Muscle of arm (tissue), 14 donors: ENCODE measurements at places on chromosomes 6 and 20.
A peak's percentile ranks its signal among the peaks of the same experiment; 100 is the strongest.

GRCh38 chr20:4322499-4322898 lies 307.1 kb upstream of the RNF24 start:
- DNase-seq, result no peak

DNA sequence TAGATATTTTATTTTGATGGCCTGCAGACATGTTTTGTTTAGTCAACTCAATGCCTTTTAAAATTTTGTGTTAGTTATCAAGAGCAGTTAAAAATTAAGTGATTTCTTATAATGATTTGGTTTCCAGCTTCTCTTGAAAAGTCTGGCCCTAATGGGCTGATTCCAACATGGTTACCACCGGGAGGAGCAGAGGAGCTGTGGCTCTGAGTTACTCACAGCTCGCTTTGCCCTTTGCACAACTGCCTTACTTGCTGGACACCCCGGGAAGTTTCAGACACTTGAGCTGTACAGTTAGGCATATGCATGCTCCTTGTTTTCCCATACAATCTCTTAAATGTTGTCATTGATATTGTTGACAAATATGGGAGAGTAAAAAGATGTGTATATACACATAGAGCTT lies 173.1 kb upstream of the MMS22L start:
- DNase-seq, result no peak

- DNase-seq, result peak; percentile 66
Measured at GRCh38 chr6:46510651-46511050, 19.4 kb upstream of the RCAN2 start.

- no peak for DNase-seq
Measured at GRCh38 chr6:108958900-108959770, 110.9 kb downstream of the ARMC2 start.

DNA sequence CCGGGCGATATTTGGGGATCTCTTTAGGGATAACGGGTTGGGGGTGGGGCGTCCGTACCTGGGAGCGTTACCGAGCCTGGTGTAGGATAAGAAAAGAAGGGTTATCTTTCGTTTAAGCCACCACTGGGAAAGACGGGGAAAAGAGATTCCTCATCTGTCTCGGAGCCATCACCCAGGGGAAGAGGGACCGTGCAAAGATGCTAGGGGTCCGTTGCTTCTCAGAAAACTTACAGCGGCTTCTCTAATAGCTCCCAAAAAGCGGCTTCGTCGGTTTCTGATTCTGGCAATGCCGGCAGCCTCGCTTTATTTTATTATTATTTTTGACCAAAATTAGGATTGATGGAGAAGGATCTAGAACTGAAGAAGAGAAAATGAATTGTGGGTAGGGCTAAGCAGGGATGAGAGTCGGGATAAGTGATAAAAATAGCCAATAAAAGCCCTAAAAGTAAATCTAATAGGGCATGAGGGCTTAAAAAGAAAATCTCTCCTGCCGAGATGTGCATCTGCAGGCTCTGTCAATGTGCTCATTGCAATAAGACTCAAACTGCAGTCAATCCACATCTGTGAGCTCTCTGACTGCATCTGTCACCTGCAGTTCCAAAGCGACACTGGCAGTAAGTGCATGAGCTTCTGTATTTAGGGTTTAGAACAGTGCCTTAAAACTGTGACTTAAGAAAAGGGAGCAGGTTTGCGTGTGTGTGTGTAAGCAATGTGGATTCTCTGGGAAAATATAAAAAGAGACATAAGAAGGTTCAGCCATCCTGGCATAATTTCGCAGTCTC lies 801 bp downstream of the TBPL1 start:
- DNase-seq, result no peak

GRCh38 chr6:148803979-148804378 lies 57.1 kb downstream of the UST start:
- no peak for DNase-seq

DNA sequence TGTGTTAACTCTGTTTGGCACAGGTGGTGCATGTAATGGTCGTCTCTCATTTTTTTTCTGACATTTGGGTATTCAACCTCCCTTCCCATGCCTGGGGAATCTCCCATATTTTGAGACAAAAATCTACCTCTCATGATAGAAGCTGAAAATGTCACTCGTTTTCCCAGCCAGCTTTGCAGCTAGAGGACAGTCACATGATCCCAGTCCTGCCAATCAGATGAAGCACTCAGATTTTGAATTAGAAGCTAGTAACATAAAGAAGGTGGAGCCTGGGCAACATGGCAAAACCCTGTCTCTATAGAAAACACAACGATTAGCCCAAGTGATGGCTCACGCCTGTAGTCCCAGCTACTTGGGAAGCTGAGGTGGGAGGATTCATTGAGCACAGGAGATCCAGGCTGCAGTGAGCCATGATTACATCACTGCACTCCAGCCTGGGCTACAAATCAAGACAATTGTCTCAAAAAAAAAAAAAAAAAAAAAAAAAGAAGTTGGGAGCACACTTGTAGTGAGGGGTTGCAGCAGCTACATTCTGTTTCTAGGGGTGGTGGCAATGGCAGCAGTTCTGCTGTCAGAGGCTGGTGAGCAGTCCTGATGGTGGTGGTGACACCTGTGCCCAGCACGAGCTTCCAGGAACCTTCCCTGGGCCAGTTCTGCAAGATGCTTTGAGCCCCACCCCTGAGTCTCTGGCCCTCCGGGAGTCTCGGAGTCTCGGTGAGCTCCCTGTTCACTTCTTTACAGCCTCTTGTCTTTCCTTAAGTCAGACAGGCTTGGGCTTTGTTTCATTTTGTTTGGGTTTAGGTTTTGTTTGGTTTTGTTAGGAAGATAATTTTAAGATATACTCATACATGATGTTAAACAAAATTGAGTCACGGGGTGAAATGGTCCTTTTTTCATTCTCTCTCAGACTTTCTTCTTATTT lies 94.1 kb upstream of the KCNG1 start:
- no peak for DNase-seq

DNA sequence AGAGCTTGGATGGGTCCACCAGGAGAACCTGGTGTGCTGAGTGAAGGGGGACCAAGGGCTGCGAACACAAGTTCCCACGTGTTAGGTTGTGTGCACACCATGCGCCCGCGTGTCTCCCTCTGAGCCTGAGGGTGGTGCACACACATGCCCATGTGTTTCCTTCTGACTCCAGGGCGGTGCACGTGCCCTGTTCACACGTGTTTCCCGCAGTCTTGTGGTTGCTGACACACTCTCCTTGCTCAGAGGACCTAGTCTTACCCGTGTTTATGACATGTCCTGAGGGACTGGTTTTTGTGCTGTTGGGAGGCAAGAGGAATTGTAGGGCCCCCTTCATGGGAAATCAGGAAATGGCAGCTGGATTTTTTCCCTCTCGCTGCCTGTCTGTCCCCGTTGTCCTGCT lies 36.3 kb upstream of the PCMTD2 start:
- DNase-seq, result no peak

DNA sequence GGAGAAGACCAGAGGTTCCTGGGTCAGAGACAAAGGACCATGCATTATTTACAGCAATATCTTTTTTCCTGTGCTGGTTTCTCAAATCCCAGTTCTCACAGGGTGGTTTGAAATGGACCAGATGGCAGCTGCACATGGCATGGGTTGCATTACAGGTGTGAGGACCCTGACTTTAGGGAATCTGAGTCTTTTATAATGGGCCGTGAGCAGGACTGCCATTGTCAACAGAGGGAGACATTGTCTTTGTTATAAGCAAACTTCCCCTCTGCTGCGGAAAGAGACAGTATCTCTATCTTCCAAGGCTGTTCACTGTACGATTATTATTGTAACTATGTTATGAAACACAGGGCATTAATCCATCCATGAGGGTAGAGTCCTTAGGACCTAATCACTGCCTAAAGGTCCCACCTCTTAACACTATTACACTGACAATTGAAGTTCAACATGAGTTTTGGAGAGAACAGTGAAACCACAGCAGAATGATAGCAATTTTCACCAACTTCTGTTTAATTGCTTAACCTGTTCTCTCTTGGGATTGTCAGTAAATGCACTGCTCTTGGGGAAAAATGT lies 156.1 kb upstream of the AGPAT4 start:
- DNase-seq, result no peak

DNA sequence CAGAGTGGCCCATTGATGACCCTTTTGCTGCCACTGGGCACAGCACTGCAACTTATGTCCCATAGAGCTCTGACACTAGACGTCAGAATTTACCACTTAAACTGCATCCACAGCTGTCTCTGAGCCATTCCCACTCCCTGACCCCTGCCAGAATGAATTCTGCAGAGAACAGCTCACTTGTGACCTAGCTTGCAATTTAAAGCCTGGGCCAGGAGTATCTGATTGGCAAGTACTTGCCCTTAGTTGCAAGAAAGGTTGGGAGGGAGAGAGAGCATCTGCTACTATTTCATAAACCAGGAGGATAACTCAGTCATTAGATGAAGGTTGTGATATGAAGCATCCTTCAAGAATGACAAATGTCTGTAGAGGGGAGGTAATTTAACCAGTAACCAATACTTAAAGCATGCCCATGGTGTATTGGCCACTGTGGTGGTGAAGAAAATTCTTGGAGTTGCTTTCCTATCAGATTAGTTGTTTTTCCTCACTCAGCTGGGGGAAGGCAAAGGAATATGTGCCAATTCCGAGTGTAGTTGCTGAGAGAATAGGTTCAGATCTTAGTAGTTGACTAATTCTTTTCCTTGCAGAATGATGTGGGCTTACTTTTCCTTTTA lies 46.5 kb downstream of the IL22RA2 start:
- no peak for DNase-seq

DNA sequence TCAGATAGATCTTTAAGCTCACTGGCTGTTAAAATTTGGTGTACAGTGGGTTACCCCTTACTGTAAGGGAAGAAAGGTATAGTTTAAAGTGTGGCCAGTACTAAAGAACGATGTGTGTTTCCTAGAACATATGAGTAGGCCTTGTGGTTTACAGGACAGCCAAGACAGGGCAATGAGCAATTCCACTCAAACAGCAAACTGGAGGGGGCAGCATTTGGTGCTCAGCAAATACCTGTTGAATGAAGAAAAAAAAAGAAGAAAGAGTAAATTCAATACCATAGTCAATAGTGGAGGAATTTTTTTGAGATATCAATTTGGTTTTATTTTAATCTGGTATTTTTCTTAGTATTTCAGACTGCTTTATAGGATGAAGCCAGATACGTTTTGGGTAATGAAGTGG lies 3.8 kb upstream of the NCOA5 start:
- DNase-seq, result no peak

DNA sequence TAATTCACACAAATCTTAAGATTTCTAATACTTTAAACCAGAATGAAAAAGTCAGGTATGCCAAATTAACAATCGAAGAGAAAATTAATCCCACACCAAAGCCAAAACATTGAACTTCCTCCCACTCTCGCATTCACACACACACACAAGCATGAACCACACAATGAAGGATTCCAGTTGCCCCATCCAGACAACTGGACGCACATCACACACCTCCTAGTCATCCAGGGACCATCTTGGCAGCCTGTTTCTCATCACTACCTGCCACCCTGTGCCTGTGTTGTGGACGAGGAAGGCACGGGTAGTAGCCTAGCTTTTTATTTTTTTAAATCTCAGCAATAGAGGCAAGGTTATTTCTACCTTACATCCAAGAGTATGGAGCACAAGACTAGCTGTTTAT lies 15.2 kb downstream of the B4GALT5 start:
- DNase-seq, result no peak

DNA sequence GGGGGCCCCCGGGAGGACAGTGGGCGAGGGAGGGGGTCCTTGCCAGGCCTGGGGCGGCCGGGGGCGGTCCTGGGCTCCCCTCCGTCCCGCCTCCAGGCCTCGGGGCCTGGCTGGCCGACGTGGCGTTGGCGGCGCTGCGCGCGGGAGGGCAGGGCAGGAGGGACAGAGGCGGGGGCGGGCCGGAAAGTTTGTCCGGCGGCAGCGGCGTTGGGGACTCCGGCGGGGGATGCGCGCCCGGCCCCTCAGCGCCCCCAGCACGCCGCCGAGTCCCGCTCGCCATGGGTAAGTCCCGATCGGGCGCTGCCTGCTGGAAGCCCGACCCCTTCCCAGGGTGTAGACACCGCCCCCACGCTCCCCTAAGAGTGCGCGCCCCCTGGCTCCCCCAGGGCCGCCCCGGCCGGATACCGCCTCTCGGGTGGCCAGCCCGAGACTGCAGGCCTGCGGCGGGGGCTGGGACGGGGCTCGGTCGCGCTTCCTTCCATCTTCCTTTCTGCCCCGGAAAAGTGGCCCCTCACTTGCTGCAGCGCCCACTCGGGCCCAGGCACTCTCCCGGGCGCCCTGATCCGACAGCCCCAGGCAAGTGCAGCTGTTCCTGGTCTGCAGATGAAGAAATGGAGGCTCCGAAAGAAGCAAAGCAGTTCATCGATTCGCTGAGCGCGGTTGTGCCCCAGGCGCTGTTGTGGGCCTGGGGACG lies at the start of gene SLC2A10:
Gene SLC2A10, plus strand, starts transcription at position 191 of the 694 bp plus-strand sequence. Its CDS starts 88 bp downstream, at position 279.
- peak; percentile 66 for DNase-seq

- DNase-seq, result no peak
Measured at GRCh38 chr6:21918041-21918440, 324.5 kb downstream of the SOX4 start.

DNA sequence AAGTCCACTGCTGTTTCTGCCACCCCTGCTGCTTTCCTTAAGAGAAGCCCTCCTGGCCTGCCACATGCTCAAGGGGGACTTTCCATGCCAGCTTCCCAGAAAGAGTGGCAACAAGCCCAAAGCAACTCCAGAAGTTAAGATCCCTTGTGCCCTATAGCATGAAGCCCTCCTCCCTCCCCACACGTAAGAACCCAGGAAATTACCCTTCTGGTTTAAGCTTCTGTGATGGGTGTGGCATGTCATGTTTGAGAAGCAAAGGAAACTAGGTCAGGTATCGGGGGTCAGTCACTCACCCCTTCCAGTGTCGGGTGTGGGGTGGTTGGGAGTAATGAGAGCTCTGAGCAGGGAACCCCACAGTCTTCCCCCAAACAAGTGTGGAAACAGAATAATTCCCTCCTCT lies 196.1 kb downstream of the LRFN2 start:
- no peak for DNase-seq

DNA sequence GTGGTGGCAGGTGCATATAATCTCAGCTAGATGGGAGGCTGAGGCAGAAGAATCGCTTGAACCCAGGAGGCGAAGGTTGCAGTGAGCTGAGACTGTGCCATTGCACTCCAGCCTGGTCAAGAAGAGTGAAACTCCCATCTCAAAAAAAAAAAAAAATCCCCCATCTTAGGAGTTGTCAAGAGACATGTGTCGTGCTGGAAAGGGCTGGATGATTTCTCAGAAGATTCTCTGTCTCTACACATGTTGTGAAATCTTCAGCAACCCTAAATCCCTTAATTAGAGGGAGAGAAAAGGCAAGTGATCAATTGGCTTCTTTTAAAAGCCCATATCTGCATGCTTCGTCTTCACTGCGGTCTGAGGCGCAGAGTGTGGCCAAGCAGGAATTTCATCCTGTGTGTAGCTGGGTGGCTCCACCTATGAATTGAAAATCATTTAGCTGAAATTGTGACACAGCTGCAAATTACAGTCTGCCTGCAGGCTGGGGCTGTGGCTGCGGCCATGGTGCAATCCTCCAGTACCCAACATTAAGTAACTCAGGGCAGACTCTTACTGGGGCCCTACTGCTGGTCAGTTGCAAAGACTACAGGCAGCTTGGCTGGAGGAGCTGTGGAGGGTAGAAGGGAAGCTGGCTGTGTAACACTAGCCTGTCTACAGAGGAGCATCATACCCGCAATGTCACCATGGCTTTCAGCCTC lies 3.2 kb upstream of the TGM3 start:
- no peak for DNase-seq
